ENCODE measurements at places on chromosomes 7 and 10. TPM values are rescaled to one million over a fixed set of nuclear protein-coding genes. Genes with fewer than 3 reads are reported as not detected.

- DNase-seq, result no peak
Measured at GRCh38 chr7:95847061-95847460, 74.7 kb downstream of the DYNC1I1 start.

GRCh38 chr7:47513741-47514241 lies 68.1 kb downstream of the TNS3 start:
- peak; percentile 74 for DNase-seq

DNA sequence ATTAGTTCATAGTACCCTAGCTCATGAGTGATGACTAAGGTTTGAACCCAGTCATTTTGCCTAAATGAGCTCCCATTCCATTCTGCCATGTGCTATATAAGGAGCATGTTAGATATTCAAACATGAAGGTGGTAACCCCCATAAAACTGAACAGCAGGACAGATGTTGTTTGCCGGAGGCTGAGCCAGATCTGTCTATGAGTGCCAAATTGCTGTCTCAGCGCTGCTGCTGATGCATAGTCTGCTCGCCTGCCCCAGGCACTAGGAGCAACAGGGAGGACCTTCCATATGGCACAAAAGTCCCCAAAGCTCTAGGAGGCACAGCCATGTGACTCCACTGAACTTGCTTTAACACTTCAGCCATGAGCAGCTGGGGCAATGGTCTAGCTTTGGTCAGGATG lies 466.0 kb upstream of the GHITM start:
- DNase-seq, result no peak

GRCh38 chr10:86962136-86962980 lies 4.0 kb downstream of the SNCG start:
- DNase-seq, result no peak

Gene GPR37
- not detected for total RNA-seq

Gene TMEM176A
- not detected for total RNA-seq
